ENCODE measurements at places on chromosomes 12 and 14.

DNA sequence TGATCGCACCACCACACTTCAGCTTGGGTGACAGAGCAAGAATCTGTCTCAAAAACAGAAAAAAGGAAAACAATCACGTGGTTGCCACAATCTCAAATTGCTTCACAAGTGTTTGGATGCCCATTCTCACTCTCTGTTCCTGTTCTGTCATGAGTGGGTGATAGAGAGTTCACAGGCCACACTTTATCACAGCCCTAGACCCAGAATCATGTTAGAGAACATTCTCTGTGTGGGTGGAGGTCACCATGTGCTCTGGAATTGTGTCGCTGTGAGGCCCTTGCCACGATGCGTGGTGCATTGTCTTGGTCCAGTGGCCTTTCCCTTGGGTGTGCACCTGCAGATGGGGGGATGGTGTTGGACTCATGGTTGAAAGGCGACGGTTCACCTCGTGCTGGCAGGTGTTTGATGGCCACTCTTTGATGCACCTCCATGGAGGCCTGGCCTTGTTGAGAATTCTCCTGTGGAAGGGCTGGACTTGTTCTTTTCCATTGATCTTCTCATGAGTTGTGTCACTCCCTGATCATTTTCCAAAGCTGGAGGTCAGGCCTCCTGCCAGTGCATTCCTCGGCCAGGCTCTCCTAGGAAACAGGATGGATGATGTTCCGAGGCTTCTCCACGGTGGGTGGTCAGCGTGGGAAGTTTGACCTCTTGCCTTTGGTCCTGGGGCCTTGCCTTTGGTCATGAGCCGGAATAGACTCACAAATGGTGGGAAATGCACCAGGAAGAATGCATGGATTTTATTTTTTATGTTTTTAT lies 91.9 kb downstream of the SLC24A4 start:
- no peak for DNase-seq

DNA sequence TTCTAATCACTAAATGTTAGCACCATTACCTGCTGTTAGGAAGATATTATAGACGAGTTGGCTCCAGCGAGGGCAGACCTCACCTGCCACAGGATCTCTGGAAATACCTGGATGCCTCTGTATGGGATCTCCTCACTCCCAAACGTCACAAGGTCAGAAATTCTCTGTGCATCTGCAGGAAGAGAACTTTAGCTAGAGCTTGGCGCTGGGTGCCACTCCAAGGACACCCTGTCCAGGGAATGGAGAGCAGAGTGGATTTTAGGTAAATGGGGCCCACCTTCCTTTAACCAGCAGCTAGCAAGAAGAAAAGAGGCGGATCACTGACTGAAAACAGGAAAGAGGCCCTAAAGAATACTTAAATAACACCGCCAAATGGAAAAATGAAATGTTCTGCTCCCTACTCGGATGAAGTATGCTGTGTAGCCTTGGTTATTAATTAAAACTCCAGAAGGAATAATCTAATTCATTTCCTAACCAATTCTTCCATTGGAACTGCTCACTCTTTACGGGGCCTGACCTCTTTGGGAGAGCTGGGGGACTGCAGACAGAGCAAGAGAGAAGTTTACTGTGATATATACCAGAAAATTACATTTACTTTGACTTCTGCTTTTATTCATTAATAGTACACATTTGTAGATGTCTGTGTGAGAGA lies 4.2 kb upstream of the FOXG1 start:
- no peak for DNase-seq

DNA sequence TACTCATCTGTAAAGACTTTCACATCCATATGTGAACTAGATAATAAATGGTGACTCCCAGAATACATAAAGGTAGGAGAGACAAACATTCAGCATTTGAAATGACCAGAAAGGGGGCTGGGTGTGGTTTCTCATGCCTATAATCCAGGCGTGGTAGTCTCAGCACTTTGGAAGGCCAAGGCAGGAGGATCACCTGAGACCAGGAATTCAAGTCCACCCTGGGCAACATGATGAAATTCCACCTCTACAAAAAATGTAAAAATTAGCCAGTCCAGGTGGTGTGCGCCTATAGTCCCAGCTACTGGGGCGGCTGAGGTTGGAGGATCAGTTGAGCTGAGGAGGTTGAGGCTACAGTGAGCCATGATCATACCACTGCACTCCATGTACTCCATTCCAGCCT lies 4.1 kb upstream of the CS start:
- DNase-seq = no peak

DNA sequence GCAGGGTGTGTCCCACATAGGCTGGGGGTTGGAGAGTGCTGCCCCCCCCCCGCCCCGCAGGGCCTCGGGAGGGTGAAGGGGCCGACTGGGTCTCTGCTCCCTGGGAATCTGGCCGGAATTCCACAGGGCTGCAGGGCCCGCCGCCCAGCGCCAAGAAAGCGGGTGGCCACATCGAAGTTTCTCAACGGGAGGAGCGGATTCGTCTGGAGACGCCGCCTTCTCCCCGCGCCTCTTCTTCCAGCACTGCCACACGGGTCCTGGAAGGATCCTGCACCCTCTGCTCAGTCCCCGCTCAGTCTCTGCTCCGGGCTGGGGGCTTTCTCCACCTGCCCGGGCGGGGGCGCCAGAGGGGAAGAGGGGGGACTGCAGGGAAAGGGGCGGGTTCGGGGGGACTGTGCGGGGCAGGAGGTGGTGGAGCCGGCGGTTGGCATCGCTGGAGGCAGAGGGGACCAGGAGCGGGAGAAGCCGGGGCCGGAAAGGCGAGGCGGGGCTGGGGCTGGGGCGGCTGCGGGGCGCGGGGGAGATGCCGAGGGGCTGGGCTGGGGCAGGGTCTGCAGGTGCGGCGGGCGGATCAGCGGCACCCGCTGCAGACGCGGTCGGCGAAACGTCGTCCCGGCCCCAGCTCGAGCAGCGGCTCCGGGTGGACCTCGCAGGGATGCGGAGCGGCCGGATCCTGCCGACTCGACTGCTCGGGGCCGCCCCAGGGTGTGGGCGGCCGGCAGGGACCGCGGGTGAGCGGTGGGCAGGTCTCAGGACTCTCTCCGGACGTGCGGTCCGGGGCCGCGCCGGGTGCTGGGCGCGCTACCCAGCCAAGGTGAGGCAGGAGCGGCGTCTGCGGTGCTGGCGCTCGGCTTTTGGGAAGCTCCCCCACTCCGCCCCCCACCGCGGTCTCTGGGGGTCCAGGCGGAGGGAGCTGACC lies 811.4 kb upstream of the TMEM132C start:
- DNase-seq = no peak

DNA sequence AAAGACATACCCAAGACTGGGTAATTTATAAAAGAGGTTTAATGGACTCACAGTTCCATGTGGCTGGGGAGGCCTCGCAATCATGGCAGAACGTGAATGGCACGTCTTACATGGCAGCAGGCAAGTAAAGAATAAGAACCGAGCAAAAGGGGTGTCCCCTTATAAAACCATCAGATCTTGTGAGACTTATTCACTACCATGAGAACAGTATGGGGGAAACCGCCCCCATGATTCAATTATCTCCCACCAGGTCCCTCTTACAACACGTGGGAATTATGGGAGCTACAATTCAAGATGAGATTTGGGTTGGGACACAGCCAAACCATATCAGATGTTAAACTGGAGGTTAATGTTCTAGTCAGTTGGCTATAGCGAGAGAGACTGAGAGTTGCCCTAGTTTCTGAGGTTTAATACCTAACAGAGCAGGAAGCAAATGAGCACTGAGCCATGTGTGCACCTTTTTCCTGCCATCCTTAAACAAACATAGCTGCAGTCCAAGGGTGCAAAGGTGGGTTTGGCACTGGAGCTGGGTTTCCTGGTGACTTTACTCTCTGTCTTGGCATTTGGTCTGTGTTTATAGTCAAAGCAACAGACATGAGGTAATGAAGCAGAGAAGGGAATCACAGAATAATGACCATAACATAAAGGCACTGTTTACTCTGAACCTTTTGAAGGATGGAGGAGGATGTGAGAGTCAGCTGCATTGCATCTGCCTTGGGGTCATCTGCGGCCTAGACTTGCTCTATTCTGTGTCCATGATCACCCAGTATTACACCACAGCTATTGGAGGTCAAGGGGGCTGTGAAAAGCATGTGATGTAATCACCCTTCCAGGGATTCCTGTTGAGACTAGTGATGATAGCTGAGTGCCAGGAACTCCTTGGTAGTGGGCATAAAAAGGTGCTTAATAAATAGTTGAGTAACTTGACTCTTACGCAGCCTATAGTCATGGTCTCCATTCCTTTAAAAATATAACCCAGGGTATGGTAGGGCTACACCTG lies 83.6 kb upstream of the USP44 start:
- no peak for DNase-seq

GRCh38 chr14:37588956-37589714 lies 5.9 kb downstream of the FOXA1 start:
- no peak for DNase-seq

DNA sequence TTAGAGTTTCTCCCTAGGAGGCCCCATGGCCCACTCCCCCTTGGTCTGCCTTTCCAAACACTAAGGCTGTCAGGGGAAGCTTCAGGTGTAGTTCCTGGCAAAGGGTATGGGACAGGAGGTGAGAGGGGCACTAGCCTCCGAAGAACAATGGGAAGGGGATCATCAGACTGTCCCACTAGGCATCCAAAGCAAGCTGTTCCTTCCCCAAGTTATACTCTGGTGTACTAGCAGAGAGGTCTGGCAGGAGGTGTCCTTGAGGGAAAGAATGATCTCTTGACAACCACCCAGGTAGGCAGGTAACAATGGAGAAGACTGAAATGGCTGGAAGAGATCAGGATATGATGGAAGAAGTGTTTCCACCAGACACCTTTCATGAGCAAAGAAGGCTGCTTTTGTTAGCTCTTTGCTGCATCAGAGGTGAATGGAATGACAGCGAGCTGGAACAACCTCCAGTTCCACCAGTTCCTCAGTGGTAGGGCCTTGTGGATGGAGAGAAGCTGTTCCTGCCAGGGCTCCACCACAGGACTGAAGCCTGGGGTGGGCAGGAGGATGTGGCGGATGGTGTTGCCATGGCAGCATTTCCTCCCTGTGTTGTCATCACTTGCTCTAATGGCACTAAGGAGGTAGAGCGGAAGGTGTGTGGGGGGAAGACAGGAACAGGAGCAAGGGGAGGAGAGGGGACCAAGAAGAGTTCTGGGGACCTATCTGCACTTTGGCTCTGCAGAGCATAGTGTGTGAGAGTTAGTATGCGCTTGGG lies 2.3 kb upstream of the AGAP2 start:
- peak; percentile 62 for DNase-seq

DNA sequence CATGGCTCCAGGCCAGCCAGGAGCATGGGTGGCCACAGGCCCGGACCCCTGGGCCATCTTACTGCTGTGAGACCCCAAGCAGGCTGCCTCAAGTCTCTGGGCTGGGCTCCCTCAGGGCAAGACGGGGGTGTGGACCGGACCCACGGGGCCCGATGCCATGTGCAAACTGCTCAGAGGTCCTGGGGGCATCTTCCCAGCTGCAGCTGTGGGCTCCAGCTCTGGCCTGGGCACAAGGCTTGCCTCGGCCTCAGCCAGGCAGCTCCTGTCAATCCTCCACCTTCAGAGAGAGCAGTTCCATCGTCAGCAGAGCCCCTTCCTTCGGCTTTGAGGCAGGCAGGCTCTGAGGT lies 12.4 kb upstream of the GPR132 start:
- DNase-seq = no peak

- DNase-seq = no peak
These were observed 71.8 kb upstream of the PTPRB start for GRCh38 chr12:70709022-70709421.

- no peak for DNase-seq
These were observed 204.4 kb downstream of the SLC25A21 start for GRCh38 chr14:36967892-36968555.

DNA sequence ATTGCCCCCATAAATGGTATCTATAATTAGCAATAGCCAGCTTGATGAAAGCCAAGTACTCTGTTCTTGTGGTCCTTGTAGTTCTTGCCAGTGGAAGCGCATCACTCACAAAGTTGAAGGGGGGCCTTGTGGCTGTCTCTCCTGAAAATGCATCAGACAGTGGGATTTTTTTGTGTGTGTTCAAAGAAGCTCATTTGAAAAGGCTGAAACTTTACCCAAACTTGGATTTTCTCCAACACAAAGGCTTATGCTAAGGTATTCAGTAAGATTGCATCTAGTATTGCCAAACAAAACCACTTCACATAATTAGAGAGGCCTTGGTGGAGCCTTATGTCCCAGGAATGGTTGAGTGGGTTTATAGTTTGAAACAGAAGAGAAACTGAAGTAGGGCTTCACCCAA lies 216.7 kb upstream of the TMTC1 start:
- no peak for DNase-seq

DNA sequence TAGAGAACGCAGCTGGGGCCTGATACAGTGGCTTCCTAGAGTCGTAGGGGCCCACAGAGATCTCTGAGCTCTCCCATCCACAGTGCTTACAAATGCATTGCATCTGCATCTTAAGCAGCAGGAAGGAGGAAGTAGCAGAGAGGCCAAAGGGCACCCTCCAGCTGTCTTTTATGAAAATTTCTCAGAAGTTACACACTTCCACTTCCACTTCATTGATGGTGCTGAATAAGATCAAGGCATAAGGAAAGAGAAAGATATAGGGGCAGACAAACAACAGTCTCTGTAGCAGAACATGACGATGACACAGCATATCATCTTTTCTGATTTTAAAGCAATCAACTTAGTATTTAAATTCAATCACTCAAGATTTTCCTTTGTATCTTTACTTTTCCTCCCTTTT lies 51.6 kb upstream of the ABCC9 start:
- peak; percentile 78 for DNase-seq

- DNase-seq = no peak
These were observed 43.0 kb downstream of the SETD3 start for GRCh38 chr14:99437706-99438105.

DNA sequence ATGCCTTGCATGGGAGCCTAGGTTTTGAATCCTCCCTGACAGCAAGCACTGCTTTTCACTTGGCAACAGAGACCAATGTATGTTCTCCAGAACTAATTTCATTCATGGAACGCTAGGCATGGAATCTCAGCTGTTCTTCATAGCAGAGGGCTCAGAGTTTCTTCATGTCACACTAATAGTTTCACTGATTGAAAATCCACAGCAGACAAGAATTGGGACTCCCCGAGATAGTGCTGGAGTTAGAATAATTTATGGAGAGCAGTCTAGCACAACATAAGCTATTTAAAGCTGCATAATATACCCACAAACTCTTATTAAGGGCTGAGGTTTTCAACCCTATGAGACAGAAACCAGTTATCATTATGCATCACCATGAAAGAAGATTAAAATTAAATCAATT lies 342.5 kb downstream of the TMEM132D start:
- no peak for DNase-seq

GRCh38 chr12:100859063-100859627 lies 64.6 kb downstream of the ANO4 start:
- DNase-seq = no peak

DNA sequence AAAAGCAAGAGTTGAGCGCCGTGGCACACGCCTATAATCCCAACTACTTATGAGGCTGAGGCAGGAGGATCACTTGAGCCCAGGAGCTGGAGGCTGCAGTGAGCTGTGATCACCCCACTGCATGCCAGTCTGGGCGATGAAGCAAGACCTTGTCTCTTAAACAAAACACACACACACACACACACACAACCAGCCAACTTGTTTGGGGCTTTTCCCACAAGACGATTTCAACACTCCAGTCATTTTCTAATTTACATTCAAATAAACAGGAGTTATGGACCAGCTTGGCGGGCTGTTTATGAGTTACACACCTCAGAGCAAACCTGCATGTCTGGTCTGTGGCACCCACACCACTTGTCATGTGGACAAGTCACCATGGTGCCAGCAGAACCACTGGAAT lies 6.7 kb downstream of the GLTP start:
- no peak for DNase-seq

GRCh38 chr12:1836854-1837421 lies 16.6 kb downstream of the LRTM2 start:
- no peak for DNase-seq
